ENCODE measurements at places on chromosomes 2 and 18. TPM values are rescaled to one million over a fixed set of nuclear protein-coding genes. Genes with fewer than 3 reads are reported as not detected.

The AMER3 gene
- not detected for total RNA-seq

The RAB1A gene
- 86.8 TPM for total RNA-seq

The ERFE gene
- total RNA-seq: 4.2 TPM

The HOXD12 gene
- total RNA-seq: not detected

The UGT1A10 gene
- total RNA-seq: not detected

Measured in smooth muscle cell of trachea (primary cell).